Smooth muscle cell of the umbilical artery (primary cell): ENCODE measurements at places on chromosomes 1 and 21. TPM values are rescaled to one million over a fixed set of nuclear protein-coding genes. Genes with fewer than 3 reads are reported as not detected.

The UTS2 gene
- total RNA-seq: not detected in 2 replicates

The CRP gene
- total RNA-seq: not detected in 2 replicates

The LDLRAD1 gene
- total RNA-seq: not detected in 2 replicates

The OVAAL gene
- not detected in 2 replicates for total RNA-seq

The ANKRD35 gene
- 0.42 and 0.59 TPM in 2 replicates for total RNA-seq

The PLPPR4 gene
- under 0.01 TPM in 1 of 2 replicates, not detected in the other for total RNA-seq

The CYP2J2 gene
- under 0.01 and 0.32 TPM in 2 replicates for total RNA-seq

The KIF17 gene
- total RNA-seq: 1.2 and 2.2 TPM in 2 replicates

The IVL gene
- total RNA-seq: 1.1 TPM in 1 of 2 replicates, not detected in the other

The CFH gene
- 175 and 259 TPM in 2 replicates for total RNA-seq

The DNASE2B gene
- not detected in 2 replicates for total RNA-seq

The NBPF26 gene
- total RNA-seq: 31.2 and 73.5 TPM in 2 replicates

The FOXO6 gene
- under 0.01 TPM in 1 of 2 replicates, not detected in the other for total RNA-seq

The GDAP2 gene
- total RNA-seq: 24.9 and 37.2 TPM in 2 replicates
